ENCODE measurements at places on chromosomes 1 and 21.

- no peak for DNase-seq
Observed at GRCh38 chr1:203060115-203060514, 25.7 kb downstream of the MYOG start.

GRCh38 chr1:240104672-240105071, 13.0 kb downstream of the FMN2 start:
- no peak for DNase-seq

DNA sequence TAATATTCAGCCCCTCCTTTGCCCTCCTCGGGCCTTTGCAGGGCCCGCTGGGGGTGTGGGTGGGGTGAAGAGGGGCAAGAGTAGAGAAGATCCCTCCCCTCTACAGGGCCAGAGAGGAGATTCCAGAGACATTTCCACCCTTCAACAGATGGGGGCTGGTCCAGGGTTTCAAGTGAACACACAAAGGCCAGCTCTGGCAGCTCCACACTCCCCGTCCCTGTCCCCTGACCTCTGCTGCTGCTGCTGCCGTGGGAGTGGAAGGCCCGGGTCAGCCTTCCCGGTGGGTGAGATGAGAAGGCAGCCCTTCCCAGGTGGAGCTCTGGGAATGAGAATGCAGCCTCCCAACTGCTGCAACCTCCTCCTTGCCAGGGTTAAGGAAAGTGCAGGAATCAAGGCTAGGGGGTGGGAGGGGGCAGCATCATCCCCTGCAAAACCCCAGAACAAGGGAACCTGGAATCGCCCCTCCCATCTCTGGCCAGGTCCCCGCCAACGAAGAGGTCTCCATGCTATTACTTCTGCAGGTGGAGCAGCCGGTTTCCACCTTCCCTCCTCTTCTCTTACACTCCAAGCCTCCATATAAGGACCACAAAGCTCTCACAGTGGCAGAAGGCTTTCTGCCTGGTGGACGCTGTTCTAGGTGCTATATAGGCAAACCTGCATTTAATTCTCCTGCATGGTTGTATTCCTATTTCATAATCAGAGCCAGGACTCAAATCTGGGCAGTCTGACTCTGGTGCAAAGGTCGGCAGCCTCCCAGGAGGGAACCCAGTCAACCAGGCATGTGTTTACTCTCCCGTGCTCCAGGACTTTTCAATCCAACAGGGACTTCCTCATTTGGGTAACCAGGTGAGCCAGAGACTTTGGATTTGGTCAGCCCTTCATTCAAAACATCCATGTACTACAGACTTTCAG, 22.9 kb upstream of the ARHGEF10L start:
- DNase-seq, result peak; percentile 79

DNA sequence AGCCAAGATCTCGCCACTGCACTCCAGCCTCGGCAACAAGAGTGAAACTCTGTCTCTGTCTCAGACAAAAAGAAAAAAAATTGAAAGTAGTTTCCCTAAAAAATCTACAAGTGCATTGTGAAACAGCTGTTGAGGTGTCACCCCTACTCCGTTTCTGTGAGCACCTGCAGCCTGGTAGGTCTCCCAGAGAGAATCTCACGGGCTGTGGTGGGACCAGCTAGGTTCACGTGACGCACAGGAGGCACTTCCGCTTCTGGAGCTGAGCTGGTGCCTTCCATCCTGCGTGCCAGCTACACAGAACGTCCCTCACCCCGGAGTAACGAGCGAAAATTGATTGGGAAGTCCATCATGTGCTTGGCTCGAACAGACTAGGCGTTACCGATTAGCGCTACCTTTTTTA, 66.8 kb downstream of the COL24A1 start:
- DNase-seq, result no peak

- DNase-seq, result no peak
Observed at GRCh38 chr1:58699011-58699762, 675 bp downstream of the MYSM1 start.

GRCh38 chr21:26408511-26408910, 164.6 kb downstream of the CYYR1 start:
- no peak for DNase-seq

GRCh38 chr1:58162952-58163550, 383.5 kb downstream of the OMA1 start:
- peak; percentile 32 for DNase-seq

DNA sequence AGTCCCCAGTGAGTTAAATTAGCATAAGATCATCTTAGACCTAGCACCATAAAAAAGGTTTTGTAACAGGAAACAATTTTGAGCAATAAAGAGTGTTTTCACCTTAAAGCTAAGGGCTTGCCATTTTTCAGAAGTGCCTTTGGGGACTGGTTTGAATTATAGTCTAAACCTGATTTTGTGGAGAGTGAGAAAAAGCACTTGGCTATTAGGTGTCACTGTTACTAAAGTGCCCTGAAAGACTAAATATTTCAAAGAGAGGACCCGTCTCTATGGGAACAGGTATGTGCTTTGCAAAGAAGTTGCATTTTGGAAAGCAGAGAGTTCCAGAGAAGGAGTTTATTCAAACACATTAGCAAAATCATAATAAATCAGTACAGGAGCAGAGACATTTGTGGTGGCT, 9.1 kb downstream of the NTNG1 start:
- DNase-seq, result no peak

- no peak for DNase-seq
Observed at GRCh38 chr21:32413697-32414578, 1.4 kb downstream of the EVA1C start.

DNA sequence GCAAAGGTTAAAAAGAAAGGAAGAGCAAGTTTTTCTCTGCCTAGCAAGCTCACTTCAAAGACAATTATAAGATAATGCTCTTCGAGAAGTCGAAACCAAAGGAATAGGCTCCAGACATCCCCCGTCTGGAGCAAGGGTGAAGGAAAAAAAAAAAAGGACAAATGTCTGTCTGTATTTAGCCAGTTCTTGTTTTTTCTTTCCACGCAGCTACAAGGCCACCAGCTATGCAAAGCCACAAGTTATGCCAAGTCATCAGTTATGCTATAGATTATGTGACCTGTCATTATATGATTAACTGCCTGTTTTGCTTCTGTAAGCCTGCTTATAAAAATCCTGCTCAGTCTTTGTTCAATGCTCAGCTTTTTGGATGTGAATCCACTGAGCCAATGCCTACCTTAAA, 2.4 kb upstream of the THEM5 start:
- no peak for DNase-seq

- no peak for DNase-seq
Observed at GRCh38 chr1:34320053-34320669, 143.5 kb downstream of the C1orf94 start.

GRCh38 chr1:64663668-64664067, 81.2 kb upstream of the RAVER2 start:
- DNase-seq, result peak; percentile 32

- DNase-seq, result no peak
Observed at GRCh38 chr1:33314416-33314815, 6.5 kb downstream of the A3GALT2 start.

DNA sequence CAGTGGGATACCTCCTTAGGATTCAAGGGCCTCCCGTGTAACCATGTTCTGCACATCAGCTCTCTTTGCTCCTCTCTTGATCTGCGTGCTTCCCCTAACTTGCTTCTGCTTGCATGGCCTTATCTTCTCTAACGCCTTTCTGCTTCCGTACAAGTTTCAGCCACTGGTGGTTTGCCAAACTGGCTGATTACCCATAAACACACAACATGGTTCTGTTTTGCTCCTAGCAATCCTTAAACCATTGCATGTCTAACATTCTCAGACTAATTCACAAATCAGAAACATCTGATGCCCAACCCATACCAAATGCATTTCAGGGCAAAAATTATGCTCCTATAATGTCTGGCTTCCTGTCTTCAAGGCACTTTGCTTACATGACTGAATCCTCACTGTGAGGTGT, 166.4 kb downstream of the PBX1 start:
- DNase-seq, result no peak

DNA sequence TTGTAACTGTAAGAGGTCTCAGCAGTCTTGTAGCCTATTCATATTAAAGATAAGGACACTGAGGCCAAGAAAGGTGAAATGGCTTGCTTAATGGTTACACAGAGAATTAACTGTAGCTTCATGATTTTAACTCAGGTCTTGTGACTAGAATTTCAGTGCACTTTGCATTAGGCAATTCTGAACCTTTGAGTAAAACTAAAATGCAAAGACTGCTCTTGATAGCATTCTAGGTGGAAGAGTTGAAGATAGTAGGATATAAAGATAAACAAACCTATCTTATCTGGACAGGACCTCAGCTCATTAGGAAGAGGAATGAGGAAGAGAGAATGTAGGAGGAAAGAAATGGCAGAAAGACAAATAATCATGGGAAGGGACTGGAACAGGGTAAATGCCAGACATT, 68.6 kb upstream of the RGL1 start:
- DNase-seq, result no peak

GRCh38 chr1:201167041-201167991, 13.0 kb upstream of the TMEM9 start:
- DNase-seq, result no peak

GRCh38 chr1:55578646-55579045, 363.5 kb upstream of the USP24 start:
- no peak for DNase-seq

DNA sequence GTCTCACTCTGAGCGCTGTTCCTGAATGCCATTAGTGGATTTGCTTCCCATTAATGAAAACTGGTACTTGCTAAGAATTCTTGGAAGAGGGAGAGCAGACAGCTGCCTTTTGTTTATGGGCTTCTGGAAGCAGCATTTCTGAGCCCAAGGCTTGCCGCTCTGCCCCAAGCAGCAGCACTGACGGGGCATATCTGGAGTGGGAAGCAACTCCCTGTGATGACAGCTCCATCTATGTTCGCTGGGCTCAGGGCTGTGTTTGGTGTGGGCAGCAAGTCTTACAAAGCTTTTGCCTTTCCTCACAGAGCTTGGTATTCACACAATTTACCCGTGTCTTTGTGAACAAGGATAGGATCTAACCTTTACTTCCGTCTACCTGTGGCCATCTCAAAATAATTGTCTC, 72.2 kb downstream of the DDX20 start:
- no peak for DNase-seq

- DNase-seq, result no peak
Observed at GRCh38 chr1:4061521-4062031, 161.5 kb upstream of the C1orf174 start.

- DNase-seq, result no peak
Observed at GRCh38 chr1:100969327-100969726, 56.3 kb downstream of the DPH5 start.

- DNase-seq, result no peak
Observed at GRCh38 chr1:93353286-93353685, 7.6 kb downstream of the DR1 start.

- DNase-seq, result no peak
Observed at GRCh38 chr1:32073299-32074229, 825 bp downstream of the TMEM39B start.

GRCh38 chr1:15915991-15916390, 59.9 kb downstream of the ZBTB17 start:
- DNase-seq, result no peak

- DNase-seq, result no peak
Observed at GRCh38 chr1:2789986-2790581, 11.4 kb downstream of the TTC34 start.

DNA sequence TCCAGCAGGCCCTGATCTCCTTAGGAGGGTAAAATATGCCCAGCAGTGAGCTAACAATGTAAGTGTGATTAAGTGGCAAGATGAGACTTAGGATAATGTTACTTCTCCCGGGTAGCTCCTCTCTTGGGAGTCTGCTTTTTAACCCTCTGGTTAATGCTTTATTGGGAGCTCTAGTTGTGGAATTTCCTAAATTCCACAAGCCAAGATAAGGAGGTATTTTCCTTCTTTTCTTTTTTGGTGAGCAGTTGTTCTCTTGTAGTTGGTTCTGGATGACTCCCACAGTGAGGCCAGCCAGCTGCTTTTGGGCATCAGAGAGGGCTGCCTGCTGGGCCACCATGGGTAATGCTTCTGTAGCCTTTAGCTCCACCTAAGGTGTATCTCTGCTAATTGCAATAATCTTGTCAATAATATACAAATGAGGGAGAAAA, 19.3 kb downstream of the C1orf52 start:
- DNase-seq, result no peak

DNA sequence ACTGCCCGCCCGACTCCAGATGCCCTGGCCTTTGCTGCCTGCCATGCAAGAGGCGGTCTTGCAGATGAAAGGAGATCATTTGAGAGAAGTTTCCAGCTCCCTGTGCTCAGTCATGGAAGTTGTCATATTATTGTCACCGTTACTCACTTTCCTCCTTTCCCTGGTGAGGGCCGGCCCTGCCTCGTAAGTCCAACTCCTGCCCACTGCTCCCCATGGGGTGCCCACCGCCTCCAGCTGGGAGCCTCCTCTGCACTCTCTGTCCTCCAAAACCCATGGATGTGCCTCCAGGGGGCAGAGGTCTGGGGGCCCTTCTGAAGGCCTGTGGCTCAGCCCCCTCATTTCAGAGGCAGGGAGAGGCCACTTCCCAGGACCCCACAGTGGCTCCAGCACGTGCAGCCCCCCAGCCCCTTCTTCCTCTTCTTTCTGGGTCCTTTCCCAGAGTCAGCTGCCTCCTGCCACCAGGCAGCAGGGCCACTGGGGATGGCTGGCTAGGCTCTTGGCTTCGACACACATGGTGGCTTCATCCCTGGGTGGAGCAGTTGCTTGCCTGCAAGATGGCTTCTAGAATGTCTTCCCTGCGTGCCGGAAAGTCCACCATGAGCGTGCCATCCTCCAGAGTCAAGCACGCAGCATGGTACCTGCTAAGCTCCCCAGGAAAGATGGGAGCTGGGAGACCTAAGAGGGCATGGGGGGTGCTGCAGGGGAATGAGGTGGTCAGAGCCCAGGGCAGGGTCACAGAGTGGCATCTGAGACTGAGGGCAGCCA, 97.9 kb upstream of the RUNX3 start:
- no peak for DNase-seq

- peak; percentile 66 for DNase-seq
Observed at GRCh38 chr1:236141447-236142252, 689 bp upstream of the GPR137B start.

GRCh38 chr1:1282998-1283397, 2.8 kb downstream of the SCNN1D start:
- DNase-seq, result no peak

- no peak for DNase-seq
Observed at GRCh38 chr1:2952371-2952770, 68.9 kb upstream of the ACTRT2 start.

DNA sequence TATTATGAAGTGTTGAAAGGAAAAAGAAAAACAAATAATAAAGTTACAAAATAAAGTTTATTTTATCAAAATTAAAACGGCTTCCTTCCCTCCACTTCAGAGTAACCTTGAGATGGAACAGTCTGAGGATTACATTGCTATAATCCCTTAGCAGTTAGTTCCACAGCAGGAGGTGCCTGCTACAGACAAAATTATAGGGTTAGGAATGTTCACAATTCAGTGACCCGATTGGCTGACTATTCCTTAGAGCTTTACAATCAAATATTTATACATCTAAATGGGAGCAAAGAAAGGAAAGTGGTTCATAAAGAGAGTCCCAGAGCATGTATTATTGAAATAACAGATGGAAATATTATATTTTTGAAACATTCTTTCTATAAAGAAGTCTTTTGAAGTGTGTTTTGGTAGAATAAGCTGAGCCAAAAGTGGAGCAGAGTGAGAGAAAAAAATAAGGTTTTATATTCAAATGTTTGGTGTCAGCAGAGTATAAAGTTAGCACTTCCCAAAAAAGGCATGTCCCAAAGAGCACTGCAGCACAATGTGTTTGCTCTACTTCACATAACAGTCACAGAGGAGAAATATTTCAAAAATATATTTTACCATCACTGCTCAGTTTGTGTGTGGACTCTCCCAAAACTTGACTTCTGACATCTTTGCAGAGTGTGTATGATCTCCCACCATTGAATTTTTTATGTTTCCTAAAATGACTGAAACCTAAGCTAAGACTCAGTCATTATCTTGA, 71.4 kb upstream of the GORAB start:
- no peak for DNase-seq

GRCh38 chr1:171961861-171962260, 120.6 kb downstream of the DNM3 start:
- DNase-seq, result no peak

GRCh38 chr1:162368451-162368850, 8.2 kb downstream of the SPATA46 start:
- DNase-seq, result no peak
